ENCODE measurements at places on chromosomes 2 and 18. TPM values are rescaled to one million over a fixed set of nuclear protein-coding genes. Genes with fewer than 3 reads are reported as not detected.

DNA sequence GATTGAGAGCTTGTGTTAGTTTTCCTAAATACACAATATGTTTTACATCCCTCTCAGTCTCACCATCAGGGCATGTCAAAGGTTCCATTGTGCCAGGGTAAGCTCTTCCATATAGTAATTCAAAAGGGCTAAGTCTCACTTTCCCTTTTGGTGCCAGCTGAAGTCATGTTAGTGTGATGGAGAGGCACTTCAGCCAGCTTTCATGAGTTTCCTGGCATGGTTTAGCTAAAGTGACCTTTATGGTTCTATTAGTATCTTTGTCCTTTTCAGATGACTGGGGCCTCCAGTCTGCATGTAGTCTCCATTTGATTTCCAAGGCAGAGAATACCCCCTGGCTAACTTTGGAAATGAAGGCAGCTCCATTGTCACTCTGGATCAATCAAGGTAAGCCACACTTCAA, 27.2 kb downstream of the NAT8 start:
- H3K27me3 ChIP-seq: no peaks in the 10 kb centered on the region
- H3K27ac ChIP-seq: no peak overlapping the region
- no peak for DNase-seq
- H3K4me3 ChIP-seq: no peak overlapping the region
- no peaks in the 10 kb centered on the region for H3K36me3 ChIP-seq

The ATP6V1B1 gene
- not detected for total RNA-seq

DNA sequence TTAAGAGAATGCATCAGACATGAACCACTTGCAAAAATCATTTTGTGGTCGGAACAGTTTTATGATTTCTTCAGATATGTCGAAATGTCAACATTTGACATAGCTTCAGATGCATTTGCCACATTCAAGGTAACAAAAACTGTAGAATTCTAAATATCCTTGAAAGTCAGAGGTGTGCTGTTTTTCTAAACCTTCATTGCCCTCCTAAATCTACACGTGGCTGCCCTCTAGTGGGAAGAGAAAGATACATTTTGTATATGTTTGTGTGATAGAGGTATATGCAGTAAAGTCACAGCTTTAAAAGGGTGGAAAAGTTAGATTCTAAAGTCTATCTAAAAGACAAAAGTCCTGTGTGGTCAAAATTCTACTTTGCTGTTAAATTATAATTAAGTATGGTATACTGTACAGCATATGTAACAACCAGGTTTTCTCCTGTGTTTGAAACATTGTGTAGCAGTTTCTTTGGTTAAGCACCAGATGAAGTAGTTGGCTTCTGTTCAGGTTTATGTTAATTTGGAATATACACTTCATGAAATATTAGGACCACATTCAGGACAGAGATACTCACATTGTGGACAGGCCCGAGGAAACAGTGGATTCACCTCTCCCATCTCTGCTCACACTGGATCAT, 65.9 kb upstream of the ITM2C start:
- peaks cover 29% of the 10 kb centered on the region for H3K36me3 ChIP-seq
- no peak overlapping the region for H3K4me3 ChIP-seq
- peaks cover 53% of the 10 kb centered on the region for H3K4me1 ChIP-seq
- H3K27ac ChIP-seq: peak overlapping the region; percentile 8
- H3K27me3 ChIP-seq: no peaks in the 10 kb centered on the region

GRCh38 chr2:47493317-47494035, 90.5 kb downstream of the MSH2 start:
- no peak for DNase-seq
- no peak overlapping the region for H3K27ac ChIP-seq
- no peak overlapping the region for H3K4me3 ChIP-seq

DNA sequence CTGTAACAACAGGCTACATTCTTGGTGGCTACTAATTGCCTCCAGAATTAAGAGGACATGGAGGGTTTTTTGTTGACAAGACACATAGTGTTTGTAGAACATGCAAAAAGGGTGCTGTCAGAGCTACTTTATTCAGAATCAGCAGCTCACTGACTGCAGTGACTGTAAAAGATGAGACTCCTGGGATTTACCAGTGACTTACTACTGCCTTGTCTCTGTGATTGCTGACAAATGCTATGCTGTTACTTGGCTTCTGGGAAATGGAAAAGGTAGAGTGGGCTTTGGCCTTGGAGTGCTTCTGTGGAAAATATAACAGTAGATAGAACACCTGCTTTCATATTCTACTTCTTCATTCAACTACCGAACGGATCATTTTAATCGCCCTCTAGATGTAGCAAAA, 47.8 kb downstream of the GREB1L start:
- no peak for DNase-seq
- H3K4me1 ChIP-seq: no peaks in the 10 kb centered on the region
- no peaks in the 10 kb centered on the region for H3K27me3 ChIP-seq

The B3GNT7 gene
- not detected for total RNA-seq

GRCh38 chr2:175605640-175606009, 396.4 kb downstream of the LNPK start:
- H3K4me1 ChIP-seq: no peaks in the 10 kb centered on the region
- no peak overlapping the region for H3K4me3 ChIP-seq
- no peak overlapping the region for H3K27ac ChIP-seq
- DNase-seq: no peak
- H3K36me3 ChIP-seq: no peaks in the 10 kb centered on the region
- H3K27me3 ChIP-seq: no peaks in the 10 kb centered on the region

DNA sequence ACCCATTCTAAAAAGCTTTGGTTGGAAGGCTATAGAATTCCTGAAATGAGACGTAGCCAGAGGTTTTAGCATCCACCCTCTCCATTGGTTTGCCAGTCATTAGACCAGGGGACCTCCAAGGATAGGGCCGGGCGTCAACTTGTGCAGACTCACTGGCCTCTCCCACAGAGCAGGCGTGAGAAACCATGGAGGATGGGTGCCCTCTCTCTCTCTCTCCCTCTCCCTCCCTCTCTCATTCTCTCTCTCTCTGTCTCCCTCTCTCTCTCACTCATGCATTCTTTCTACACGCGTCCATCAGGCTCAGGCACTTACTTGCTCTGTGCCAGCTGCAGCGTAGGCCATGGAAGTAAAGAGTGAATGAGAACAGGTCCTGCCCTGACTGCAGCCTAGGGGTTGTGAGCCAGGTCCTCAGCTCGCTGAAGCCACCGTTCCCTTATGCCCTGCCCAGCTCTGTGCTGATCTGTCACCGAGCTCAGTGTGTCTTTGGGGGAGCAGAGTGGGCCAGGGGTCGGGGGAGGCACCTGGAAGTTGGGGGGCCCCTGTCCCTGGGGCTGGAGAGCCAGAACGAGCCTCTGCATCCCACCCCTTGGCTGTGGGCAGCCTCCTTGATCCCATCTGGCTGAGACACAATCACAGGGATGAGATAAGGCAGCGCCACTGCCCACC, 304.4 kb upstream of the HS6ST1 start:
- no peaks in the 10 kb centered on the region for H3K27me3 ChIP-seq
- H3K27ac ChIP-seq: no peak overlapping the region
- H3K4me1 ChIP-seq: no peaks in the 10 kb centered on the region

- no peak overlapping the region for H3K27ac ChIP-seq
- H3K36me3 ChIP-seq: no peaks in the 10 kb centered on the region
- peak; percentile 3 for DNase-seq
- no peak overlapping the region for H3K4me3 ChIP-seq
- H3K4me1 ChIP-seq: no peaks in the 10 kb centered on the region
- no peaks in the 10 kb centered on the region for H3K27me3 ChIP-seq
These were observed 112.2 kb downstream of the OSBPL6 start for GRCh38 chr2:178306352-178307073.

- no peak for DNase-seq
- no peaks in the 10 kb centered on the region for H3K27me3 ChIP-seq
These were observed 21.5 kb upstream of the TXNL4A start for GRCh38 chr18:80009661-80010550.

DNA sequence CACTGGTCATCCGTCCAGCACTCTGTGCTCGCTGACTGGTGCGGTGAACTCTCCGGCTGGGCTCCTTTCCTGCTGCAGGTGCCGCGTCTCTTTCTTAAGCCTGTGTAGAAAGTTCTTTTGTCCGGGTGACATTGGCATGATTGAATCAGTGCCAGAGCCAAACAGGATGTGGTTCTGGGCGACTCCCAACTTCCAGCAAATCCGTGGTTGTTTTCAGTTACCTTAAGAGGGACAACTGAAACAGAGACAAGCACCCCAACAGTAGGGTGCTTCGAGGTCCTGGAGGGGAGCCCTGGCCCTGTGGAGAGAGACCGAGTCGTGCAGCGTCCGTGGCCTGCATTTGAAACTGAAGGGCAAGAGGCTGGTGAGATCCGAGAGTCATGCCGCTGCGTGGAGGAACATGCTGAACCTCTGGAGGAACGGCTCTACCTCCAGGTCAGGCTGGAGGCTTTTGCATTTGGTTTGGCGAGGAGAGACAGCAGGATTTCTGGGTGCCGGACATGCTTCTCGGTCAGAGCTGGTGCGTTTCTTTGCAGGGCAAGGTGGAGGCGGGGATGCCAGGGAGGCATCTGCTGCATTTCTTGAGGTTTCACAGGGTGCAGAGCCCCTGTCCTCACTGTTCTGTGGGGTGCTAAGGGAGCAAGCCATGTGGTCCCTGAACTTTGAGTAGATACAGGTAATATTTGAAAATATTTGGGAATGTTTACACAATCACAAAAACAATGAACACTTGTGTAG, 26.8 kb downstream of the SH3BP4 start:
- no peaks in the 10 kb centered on the region for H3K27me3 ChIP-seq
- no peak overlapping the region for H3K4me3 ChIP-seq
- no peaks in the 10 kb centered on the region for H3K4me1 ChIP-seq

DNA sequence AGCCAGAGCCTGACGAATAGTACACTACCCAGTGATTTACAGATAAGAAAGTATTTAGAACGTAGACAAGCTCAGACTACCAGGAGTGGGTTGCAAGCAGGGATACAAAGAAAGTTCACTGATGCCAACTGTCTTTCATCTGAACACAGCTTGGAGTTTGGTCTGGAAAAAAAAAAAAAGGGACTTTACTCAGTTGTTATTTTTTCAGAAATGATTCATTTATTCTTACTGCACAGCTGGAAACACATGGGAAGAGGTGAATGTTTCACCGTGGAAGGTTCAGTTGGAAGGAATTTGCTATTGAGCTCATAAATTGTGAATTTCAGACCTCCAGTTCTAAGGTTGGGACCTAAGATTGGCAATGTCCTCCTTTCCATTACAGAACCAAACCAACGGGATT, 259.7 kb downstream of the ETAA1 start:
- no peak for DNase-seq
- H3K4me1 ChIP-seq: no peaks in the 10 kb centered on the region
- no peak overlapping the region for H3K4me3 ChIP-seq
- no peaks in the 10 kb centered on the region for H3K36me3 ChIP-seq
- no peaks in the 10 kb centered on the region for H3K27me3 ChIP-seq

DNA sequence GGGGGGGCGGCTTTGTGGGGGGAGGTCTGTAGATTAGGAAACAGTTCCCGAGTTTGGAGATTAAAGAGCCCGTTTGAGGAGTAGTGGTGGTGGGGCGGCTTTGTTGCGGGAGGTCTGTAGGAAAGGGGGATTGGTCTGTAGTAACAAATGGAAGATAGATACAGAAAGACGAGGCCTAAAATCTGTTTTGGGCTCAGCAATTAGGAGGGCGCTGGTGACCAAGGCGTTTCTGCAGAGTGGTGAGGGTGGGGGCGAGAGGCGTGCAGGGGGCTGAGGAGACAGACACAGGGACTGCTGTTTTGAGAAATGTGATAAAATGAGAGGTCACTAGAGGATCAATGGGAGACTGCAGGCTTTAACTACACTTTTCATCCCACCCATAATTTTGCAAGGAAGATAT, 1.6 kb upstream of the ADNP2 start:
- H3K36me3 ChIP-seq: no peaks in the 10 kb centered on the region
- H3K27me3 ChIP-seq: no peaks in the 10 kb centered on the region
- H3K27ac ChIP-seq: no peak overlapping the region
- DNase-seq: no peak
- peaks cover 25% of the 10 kb centered on the region for H3K4me1 ChIP-seq

DNA sequence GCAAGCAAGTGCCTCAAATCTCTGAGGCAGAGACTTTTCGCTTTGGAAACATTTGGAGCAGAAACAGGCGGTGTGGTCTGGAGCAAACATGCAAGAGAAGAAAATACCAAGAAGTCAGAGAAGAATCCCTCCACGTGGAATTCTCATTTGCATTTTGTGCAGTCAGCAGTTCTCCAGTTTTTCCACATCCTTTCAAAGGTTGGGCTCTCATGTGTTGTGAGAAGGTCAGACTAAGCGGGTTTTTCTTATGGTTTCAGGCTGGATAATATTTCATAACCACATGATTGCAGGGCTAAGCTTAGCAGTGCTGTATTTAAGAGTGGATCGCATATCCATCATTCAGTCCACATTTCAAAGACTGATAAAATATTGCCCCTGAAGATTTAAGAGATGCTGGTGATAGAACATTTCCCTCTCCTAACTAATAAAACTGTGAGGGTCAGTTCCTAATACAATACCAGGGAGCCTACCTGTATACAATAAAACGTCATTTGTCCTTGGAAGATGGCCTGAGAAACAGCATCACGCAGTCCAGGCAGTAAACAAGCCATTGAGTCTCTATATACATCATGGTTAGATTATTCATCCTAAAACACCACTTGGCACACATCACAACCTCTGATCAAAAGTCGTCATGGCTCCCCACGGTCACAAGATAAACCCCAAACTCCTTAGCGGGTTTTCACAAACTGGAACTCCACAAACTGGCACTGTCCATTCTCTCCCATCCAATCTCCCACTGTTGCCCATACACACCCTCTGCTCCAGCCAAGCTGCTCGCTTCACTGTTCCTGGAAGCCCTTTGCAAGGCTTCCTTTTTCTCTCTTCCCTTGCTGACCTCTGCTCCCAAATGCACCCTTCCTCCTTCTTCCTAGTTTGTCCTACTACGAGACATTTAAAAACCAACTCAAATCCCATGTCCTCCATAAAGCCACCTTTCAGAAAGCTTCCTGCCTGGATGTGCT, 31.5 kb downstream of the ANKRD44 start:
- no peak overlapping the region for H3K4me3 ChIP-seq
- H3K27ac ChIP-seq: peak overlapping the region; percentile 22
- H3K4me1 ChIP-seq: peaks cover 93% of the 10 kb centered on the region
- H3K27me3 ChIP-seq: no peaks in the 10 kb centered on the region
- DNase-seq: no peak
- no peaks in the 10 kb centered on the region for H3K36me3 ChIP-seq

GRCh38 chr2:37843556-37843955, 81.5 kb upstream of the RMDN2 start:
- no peak for DNase-seq
- H3K27me3 ChIP-seq: no peaks in the 10 kb centered on the region
- no peaks in the 10 kb centered on the region for H3K36me3 ChIP-seq
- H3K4me3 ChIP-seq: no peak overlapping the region
- H3K27ac ChIP-seq: no peak overlapping the region
- no peaks in the 10 kb centered on the region for H3K4me1 ChIP-seq

DNA sequence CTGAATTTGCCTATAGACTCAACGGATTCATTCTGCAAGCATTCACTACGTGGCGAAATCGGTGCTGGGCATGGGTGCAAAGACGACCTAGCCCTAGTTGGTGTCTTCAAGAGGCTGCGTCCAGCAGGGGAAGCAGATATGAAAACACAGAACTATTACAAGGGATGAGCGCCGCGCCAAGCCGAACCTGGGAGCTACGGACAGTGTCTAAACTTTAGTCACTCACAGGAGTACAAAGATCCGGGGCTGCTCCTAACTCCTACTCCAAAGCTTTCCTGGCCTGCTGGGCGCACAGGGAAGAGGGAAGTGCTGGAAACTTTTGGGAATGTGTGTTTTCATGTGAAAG, 732 bp upstream of the ANXA4 start:
- H3K4me3 ChIP-seq: peak overlapping the region; percentile 73
- H3K4me1 ChIP-seq: peaks cover 14% of the 10 kb centered on the region
- no peak for DNase-seq
- no peaks in the 10 kb centered on the region for H3K36me3 ChIP-seq

The TPO gene
- total RNA-seq: not detected

The MTA3 gene
- 15.7 TPM for total RNA-seq

- DNase-seq: no peak
- H3K36me3 ChIP-seq: no peaks in the 10 kb centered on the region
- peaks cover 61% of the 10 kb centered on the region for H3K4me1 ChIP-seq
- H3K4me3 ChIP-seq: no peak overlapping the region
- no peaks in the 10 kb centered on the region for H3K27me3 ChIP-seq
These were observed 6.1 kb downstream of the RNF144A start for GRCh38 chr2:6923319-6923718.

The AP1S3 gene
- 0.96 TPM for total RNA-seq

Data from CD4-positive, alpha-beta memory T cell (primary cell).